Head of caudate nucleus (tissue), 42 donors: ENCODE measurements at places on chromosomes 7 and 10.

GRCh38 chr10:78197628-78198272 is 164.1 kb downstream of the RPS24 start:
- DNase-seq, result no peak

DNA sequence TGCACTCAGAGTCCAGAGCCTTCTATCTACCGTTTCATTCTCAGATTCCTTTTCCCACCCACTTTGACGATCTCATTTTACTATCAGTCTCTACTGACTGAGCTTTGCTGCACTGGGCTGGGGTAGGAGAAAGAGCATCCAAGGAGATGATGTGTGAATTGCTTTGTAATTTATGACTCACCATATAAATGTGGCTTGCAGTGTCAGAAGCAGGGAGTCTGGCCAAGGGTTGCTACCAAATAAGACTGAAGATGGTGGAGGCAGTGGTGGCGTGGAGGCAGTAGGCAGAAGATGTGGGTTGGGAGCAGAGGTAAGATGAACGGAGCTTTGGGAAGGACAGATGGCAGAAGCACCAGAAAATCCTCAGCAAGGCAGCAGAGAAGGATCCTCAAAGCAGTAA is 73.3 kb upstream of the AGK start:
- no peak for DNase-seq

GRCh38 chr7:75534727-75535307 is 42.7 kb downstream of the SPDYE5 start:
- peak; percentile 57 for DNase-seq

GRCh38 chr10:96259150-96259549 is 12.2 kb downstream of the BLNK start:
- DNase-seq, result peak; percentile 28

GRCh38 chr7:41487229-41487940 is 215.5 kb downstream of the INHBA start:
- DNase-seq, result no peak

DNA sequence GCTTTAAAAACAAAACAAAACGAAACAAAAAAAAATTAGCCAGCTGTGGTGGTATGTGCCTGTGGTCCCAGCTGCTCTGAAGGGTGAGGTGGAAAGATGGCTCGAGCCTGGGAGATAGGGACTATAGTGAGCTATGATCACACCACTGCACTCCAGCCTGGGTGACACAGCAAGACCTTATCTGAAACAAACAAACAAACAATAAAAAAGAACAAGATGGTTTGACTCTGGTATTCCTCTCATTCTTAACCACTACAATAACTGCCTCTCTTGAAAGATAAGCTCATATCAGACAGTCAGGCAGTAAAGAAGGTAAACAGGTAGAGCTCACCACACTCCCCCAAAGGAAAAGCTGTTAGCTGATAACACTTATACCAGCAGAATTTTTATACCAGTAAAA is 14.1 kb upstream of the DUSP5 start:
- no peak for DNase-seq

GRCh38 chr7:14024406-14024805 is 34.9 kb upstream of the ETV1 start:
- peak; percentile 65 for DNase-seq

DNA sequence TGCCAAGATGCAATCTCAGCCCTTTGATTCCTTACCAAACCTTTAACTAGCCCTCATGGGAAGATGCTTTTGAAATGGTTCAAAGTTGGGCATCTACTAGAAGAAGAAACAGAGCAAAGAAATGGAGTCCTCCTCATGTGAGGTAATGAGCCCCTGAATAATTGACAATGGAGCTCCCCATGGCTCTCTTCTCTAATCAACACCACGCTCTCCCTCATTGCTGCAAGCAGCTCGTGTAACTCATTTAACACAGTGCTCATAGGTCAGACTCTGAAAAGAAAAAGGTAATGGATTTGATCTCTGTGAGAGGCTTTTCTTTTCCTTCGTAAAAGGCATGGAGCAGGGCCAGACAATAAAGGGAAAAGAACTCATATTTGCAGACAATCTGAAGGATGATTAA is 312.8 kb downstream of the PHTF2 start:
- no peak for DNase-seq

GRCh38 chr10:6504296-6504695 is 75.8 kb downstream of the PRKCQ start:
- DNase-seq, result no peak

DNA sequence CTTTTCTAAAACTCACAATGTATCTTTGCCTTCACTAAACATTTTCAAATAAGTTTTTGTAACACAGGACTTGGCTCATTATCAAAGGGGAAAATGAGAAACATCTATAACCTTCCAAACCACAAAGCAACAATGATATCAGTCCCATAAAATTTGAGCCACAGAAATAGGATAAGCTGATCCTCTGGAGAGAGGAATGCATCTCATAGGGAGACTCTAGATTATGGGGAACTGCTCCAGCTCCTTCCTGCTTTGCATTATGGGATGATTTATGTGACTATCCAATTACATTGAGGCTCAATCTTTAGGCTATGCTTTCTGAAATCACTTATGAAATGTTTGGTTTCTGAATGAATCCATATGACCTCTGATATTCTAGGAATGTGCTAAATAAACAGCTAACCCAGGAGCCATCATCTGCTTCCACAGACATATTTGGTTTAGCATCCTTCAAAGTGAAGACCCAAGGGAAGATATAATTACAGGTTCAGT is 70.4 kb downstream of the CUBN start:
- DNase-seq, result no peak
